ENCODE measurements at places on chromosomes 5 and 9.

DNA sequence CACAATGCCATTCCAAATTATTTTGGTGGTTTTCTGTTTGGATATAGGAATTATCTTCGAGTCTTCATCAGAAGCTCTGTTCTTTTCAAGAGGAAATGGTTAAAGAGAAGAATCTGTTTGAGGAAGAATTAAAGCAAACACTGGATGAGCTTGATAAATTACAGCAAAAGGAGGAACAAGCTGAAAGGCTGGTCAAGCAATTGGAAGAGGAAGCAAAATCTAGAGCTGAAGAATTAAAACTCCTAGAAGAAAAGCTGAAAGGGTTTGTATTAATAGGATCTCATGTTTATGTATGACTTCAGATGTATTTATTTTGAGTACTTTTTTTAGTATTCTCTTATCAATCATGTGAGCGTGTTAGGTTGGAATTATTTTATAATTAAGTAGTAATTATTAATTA, 15.0 kb downstream of the HMMR start:
- no peak for DNase-seq

GRCh38 chr5:40483316-40483715, 196.4 kb upstream of the PTGER4 start:
- no peak for DNase-seq

DNA sequence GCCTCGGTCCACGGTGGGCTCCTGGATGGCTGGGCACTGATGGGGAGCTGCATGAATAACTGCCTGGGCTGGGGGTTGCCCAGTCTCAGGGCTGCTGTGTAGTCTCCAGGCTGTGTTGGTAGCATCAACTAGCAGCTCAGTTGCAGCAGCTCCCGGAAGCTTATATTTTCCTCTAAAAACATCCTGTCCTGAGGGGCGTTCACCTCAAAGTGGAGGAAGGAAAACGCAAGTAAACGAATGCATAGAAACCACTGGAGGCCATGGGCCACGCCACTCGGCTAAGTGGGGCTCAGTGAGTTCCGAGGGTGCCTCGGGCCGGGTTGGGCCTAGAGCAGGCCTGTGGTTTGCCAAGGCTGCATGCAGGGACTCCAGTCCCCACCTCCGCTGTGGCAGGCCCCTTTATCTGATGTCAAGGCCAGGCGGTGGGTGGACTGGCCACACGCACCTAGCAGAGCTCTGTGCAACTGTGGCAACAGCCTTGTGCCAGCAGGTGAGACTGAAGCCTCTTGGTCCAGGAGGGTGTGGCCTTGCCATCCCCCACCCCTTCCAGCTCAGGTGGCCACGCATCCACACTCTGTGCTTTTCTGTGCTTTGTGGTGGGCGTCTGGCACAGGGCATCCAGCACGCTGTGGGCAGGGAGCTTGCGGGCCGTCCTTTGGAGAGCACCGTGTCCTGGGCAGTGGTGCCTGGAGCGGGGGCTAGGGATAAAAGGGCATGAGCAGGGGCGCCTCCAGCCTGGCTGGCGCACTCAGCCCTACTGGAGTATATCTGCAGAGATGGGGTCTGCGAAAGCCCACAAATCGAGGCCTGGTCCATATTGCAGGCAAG, 15.1 kb downstream of the TCF7 start:
- no peak for DNase-seq

DNA sequence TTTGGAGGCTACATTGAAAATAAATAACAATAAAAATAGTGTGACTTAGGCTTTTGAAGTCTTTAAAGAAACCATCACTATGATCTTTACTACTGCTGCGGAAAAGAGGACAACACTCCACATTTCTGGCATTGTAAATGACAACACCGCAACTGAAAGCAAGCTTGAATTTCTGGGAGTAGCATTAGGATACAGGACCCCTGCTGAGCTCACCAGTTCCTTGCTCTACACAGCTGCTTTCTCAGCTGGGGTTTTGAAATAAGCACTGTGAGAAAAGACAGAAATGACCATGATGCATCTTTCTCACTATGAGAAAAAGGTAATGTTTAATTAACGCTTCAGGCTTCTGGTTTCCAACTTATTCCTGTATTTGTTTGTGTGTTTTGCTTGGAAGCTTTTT, 168.0 kb downstream of the TAF11L14 start:
- DNase-seq, result no peak

DNA sequence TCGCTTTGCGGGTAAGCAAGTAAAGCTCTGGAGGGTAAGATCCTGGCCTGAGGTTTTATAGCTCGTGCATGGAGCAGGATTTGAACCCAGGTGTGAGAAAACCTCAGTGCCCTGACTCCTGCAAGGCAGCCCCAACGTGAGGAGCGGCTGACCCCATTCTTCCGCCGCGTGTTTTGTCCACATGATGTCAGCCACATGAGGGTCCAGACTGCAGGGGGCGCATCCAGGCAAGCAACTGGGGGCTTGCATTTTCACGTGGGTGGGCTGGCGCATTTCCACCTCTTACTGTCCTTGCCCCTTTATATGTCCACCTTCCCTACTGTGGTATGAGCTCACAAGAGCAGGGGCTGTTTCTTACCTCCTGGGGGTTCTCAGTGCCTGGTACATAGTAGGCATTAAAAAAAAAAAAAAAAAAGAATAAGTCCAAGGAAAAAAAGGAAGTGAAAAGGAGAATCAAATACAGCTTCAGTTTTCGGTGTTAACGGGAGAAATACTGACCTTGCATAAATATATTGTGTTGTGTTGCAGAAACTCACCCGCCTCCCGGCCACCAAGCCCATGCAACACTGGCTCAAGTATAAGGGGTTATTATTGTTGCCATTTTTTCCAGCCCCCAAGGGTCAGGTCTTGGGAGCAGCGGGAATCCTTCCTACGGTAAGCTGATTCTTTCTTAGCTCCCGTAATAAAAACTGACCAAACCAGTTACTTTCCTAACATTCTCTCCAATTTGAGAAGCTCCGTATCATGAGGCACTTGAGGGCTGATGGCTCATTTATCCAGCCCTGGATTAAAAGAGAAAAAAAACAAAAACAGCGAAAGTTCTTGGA, 15.0 kb downstream of the TLX3 start:
- DNase-seq, result no peak

GRCh38 chr9:116450378-116451139, 236.5 kb upstream of the TRIM32 start:
- DNase-seq, result no peak

DNA sequence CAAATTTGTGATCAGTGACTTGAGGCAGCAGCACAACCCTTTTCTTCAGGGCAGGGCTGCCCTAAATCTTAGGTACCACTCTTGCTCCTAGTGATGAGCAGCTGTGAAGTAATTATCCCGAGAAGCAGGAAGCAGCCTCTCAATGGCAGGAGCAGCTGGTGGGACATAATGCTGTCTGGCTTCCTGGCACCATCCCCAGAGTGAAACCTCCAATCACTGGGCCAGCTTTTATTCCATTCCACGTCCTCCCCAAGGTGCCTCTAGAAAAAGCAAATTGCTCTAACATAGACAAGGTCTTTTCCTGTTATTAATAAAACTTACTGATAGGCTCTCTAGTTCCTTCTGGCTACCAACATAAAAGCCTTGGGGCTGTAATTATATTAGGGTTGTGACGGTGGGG, 154.0 kb downstream of the FRMD3 start:
- no peak for DNase-seq

DNA sequence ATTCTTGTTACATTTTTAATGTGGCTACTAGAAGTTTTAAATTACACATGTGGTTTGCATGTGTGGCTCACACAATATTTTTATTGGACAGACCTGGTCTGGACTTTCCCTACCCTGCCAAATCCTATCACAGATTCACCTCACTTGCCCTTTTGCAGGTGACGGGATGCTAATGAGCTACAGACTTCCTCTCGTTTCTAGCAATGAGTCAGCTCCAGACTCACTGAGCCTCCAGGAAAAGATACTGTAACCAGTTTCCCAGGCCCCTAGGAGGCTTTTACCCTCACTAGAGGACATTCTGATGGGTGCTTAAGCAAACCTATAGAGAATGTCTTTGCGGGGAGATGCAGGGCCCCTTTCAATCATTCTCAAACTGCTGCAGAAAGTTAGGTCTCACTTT, 135.4 kb downstream of the WDR41 start:
- peak; percentile 33 for DNase-seq

GRCh38 chr9:130711469-130711868, 17.9 kb downstream of the EXOSC2 start:
- no peak for DNase-seq

DNA sequence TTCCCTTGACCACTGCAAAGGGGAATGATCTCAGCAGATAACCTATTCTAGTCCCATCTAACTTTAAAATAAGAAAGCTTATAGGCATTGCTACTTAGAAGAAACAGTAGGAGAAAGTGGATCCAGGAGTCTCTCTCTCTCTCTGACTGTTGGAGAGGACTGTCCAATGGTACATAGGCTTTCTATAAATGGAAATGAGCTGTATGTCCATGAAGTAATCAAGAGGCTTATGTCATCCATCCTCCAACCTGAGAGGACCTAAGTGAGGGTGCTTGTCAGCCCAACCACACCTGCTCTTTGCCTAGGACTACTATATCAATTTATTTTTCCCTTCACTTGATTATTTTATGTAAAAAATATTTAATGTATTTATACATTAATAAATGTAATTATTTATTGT, 172.3 kb downstream of the PAPPA start:
- no peak for DNase-seq

DNA sequence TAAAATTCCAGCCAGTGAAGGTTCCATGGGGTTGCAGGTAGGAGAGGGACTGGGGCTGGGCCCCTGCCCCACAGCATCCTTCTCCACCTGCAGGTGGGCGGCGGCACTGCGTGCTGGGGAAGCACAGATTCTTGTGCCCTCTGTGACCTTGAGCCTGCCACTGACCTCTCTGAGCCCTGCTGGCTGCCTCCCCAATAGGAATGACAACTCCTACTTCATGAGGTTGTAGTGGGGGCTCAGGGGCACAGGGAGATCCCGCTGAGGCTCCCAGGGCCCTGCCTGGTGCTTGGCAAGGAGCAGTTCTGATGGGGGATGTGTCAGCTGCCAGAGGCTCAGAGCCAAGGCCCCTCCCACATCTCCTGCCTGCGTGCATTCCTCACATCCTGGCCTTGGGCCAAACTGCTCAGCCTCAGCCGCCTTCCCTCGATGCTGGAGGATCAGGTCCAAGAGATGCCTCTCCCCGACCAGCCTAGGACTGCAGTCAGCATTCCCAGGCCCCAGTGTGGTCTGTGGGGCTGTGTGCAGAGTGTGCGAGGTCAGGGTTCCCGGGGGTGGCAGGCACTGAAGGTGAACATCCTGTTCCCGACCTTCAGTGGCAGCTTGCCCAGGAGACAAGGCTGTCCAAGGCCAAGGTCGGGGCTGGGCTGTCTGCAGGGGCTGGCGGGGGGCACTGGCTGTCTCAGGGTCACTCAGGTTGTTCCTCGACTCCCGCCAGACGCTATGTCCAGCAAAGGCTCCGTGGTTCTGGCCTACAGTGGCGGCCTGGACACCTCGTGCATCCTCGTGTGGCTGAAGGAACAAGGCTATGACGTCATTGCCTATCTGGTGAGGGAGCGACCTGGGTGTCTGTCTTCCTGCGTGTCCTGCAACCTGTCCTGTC, 7.0 kb downstream of the ASS1 start:
- DNase-seq, result peak; percentile 18

- no peak for DNase-seq
These were observed 5.3 kb downstream of the FGF18 start for GRCh38 chr5:171424726-171425125.

DNA sequence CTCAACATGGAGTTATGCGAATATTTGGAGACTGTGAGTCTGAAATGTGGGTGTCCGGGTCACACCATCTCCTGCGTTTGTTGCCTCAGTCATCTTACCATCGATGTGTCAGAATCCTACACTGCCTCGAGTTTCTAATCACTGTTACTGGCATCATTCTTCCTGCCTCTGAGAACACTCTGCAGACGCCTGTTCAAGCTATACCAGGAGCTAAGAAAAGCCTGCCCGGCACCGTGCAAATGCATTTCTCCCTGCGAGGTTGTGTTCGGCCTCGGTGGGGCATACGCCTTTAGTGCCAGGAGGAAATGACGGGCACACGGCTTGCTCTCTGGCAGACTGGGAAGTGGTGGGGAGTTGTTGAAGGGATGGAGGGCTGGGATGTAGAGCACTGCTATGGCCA, 31.2 kb upstream of the SLC25A51 start:
- DNase-seq, result no peak

GRCh38 chr9:84062538-84062937, 81.9 kb downstream of the RMI1 start:
- DNase-seq, result no peak

DNA sequence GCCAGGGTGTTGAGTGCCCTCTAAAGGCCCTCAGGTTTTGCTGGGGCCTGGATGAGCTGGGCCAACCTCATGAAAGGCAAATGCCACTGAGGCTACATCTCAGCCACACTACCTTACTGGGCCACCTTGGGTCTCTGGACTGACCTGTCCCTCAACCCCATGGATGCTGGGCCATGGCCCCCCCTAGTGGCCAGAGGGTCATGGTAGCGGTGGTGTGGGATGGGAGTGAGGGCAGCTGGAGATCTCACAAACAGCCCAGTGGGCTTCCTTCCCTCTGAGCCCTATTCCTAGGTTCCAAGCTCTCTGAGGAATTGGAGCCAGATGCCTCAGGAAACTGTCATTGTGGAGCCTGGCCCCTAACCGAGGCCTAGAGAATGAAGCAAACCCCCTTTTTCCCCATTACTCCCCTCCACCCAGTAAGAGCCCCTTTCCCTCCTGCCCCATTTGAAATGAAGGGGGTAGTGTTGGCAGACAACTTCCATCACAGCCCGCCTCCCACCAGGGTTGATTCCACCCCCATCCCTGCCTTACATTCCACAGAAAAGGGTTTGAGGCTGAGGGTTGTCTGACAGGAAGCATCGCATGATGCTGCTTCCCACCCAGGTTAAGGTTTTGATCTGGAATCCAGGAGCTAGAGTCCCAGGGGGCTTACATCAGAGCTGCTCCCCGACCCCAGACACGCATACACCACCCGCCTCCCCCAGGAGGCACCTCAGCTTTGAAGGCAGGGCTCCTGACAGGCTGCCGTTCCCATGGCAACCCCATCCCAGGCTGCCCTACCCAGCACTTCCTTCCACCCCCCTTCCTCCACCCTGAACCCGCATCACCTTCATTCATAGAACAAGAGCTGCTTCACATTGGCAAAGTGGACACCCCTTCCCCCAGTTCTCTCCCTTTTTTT, 63.9 kb downstream of the PCDH1 start:
- peak; percentile 52 for DNase-seq

GRCh38 chr9:77751341-77752091, 103.4 kb upstream of the GNA14 start:
- no peak for DNase-seq

DNA sequence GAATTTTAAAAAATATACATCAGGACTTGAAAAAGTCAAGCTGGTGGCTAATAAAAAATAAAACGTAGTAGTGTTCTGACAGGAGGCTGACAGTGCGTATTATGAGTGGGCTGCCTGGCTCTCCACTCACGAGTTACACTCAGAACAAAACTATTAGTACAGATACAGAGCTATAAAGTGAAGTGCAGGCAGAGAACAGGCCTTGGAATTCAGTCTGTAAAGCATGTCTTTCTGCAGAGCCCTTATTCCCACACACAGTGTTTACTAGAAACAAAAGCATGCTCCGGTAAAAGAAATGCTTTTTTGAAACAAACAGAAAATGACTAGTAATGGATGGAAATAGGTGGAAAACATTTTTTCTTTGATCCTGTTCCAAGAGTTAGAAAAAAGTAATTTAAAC, 334.7 kb downstream of the DIRAS2 start:
- no peak for DNase-seq
